ENCODE measurements at places on chromosomes 2 and 18.

DNA sequence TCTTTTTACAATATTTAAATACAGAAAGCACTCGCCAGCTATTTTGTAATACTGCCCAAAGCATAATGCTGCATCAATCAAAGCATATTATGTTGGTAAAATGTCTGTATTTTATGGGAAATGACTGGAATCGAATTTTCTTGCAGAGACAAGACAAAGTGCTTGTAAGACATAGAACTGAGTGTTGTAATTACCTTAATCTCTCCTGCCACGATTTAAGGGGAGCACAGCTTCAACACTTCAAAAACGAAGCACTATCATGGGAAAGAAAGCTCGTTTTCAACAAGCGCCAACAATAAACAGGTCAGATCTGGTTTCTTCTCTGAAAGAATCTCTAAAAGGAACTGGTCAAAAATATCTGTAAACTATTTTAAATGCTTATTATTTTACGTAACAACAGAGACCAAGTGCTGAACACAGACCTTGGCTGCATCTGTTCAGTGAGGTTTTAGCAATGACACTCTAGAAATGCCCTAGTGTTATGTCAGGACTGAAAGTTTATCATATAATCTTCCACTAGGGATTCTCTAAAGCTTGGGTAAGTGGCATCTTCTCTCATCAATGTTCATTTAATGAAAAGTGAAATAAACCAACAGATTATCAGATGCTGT lies 19.0 kb downstream of the RND3 start:
- DNase-seq: no peak

DNA sequence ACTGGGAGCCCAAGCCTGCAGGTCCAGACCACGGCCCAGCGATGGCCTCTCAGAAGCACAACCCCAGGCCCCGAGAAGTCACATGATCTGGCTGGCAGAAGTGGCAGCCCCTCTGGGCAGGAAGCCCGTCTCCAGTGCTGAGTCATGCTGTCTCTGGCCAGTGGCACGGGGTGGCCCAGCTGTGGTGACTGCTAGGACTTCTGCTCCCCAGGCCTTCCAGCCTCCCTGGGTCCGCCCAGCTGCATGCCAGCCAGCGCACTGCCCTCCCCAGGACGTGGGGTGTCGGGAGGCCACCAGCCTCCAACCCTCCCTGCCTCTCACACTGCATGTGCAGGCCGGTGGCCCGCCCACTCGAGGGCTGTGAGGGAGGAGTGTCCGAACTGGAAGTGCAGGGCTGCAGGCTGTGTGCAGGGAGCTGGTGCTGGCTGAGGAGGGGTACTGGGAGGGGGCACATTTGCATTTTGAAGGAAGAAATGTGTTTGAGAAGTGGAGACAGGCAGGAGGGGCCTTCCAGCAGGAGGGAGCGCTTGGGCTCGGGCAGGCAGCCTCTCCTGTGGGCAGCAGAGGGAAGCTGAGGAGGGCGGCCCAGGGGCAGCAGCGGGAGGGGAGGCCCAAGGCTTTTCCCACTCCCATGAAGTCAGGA lies 17.0 kb upstream of the HPCAL1 start:
- DNase-seq: no peak

GRCh38 chr18:79780547-79780946 lies 17.2 kb upstream of the KCNG2 start:
- peak; percentile 30 for DNase-seq

GRCh38 chr2:240435948-240436682 lies 652 bp downstream of the GPC1 start:
- no peak for DNase-seq

DNA sequence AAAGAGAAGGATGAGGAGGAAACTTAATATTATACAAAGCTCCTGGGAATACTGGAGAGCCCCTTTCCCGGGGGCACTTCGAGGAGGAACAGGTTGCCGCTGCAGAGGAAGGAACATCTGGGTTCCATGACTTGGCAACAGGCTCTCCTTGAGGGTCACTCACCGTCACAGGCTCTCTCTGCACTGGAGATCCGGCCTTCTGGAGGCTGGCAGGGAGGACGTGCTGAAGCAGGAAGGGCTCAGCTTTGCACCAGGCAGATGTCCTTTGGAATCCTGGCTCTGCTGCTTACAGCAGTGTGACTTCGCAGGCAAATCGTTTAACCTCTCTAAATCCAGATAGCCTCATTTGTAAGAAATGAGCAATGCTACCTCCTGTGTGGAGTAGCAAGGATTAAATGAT lies 2.9 kb upstream of the DPYSL5 start:
- no peak for DNase-seq

DNA sequence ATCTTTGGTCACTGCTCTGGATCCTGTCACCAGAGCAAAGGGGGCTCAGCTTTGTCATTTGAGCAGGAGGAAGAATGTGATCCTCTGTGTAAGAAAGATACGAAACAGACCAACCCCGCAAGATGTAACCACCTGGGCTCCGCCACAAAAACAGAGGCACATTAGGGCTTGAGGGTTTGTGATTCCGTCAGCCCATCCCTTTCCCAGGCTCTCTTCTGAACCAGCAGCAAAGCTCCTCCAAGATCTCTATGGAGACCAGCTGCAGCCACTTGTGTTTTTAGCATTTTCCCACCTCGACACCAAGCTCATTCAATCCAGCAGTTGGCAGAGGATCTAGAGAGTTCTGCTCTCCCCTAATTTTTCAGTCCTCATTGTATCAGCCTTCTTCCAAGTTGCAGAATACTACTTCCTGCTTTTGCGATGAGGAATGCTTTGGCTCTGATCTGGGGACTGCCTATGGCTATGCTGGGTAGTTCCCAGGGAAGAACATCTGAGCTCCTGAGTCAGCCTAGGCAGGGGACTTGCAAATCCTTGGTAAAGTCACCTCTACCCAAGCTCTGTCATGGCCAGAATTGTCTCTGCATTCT lies 139.6 kb upstream of the RAB12 start:
- DNase-seq: no peak

DNA sequence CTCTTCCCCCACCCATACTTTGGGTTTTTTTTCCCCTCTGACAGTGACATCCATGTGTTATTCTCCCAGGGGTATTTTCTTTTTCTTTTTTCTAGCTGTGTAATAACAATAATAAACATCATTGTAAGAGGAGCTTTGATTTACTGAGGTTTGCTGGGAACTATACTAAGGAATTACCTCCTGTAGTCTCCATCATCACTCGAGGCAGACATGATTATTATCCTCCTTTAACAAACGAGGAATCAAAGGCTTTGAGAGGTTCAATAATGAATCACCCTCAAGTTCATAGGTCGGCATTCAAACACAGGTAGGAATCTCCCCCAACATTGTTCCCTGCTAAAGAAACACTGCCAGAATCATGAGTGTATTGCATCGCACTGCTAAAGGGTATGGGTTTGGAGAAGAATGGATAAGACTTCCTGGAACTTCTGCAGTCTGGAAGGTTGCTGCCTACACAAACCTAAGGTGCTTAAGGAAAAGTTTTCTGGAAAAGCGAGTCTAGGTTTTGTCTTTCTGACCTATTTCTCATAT lies 260.2 kb upstream of the SESTD1 start:
- no peak for DNase-seq

Measured in CD8-positive, alpha-beta memory T cell (primary cell).